ENCODE measurements at places on chromosomes 11 and 22.

DNA sequence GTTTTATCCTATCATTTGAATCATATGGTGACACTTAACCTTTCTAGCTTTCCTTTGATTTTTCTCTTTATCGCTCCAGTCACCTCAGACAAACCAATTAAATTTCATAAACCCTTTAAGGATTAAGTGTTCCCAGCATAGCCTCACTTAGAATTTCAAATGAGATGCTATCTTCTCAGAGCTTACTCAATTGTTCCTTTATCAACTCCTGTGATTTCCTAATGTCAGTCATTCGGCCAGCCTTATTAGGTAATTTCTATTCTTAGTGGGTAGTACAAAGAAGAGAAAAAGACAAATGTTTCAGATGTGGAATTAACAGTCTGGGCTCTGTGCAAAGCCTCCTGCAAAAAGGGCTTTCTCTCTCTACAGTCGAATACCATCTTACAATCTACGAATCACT, 77.1 kb upstream of the CCDC90B start:
- DNase-seq: no peak

DNA sequence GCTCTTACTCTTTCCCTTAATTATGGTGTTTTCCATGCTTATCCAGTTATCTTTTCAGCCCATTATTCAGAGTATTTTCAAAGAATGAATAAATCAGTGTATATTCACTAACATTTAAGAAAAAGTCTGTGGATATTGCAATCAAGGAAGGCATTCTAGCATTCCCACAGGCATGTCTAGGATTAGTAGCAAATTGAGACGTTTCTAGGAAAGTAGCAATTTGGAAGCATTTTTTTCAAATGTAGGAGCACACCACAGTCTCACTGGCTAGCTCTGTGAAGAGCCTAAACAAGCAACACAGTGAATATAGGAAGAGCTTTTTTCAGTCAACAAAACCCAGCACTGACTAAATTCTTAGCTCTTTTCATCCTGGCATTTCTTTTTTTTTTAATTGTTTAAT, 65.4 kb downstream of the CCDC34 start:
- no peak for DNase-seq

- DNase-seq: no peak
Observed at GRCh38 chr11:43542750-43543712, 137.5 kb upstream of the HSD17B12 start.

GRCh38 chr11:68460741-68461574, at the start of gene PPP6R3:
PPP6R3 (plus strand) TSS chr11:68460752; CDS start chr11:68537665, 76,913 bp downstream.
- no peak for DNase-seq

- DNase-seq: no peak
Observed at GRCh38 chr11:11141065-11141464, 212.0 kb downstream of the CSNK2A3 start.

DNA sequence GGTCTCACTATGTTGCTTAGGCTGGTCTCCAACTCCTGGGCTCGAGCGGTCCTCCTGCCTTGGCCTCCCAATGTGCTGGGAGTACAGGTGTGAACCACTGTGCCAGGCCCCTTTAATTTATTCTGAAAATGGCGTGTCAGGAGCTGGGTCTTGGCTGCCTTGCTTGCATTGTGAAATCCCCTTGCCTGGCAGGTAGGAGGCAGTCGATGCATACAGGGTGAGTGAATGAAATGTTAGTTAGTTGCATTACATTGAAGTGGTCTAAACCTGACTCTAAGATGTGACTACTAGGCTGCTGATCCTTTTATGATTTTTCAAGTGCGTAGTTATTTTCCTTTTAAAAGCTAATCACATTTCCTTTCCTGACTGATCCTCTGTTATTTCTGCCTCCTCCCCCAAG, 42.9 kb downstream of the PARVB start:
- no peak for DNase-seq

DNA sequence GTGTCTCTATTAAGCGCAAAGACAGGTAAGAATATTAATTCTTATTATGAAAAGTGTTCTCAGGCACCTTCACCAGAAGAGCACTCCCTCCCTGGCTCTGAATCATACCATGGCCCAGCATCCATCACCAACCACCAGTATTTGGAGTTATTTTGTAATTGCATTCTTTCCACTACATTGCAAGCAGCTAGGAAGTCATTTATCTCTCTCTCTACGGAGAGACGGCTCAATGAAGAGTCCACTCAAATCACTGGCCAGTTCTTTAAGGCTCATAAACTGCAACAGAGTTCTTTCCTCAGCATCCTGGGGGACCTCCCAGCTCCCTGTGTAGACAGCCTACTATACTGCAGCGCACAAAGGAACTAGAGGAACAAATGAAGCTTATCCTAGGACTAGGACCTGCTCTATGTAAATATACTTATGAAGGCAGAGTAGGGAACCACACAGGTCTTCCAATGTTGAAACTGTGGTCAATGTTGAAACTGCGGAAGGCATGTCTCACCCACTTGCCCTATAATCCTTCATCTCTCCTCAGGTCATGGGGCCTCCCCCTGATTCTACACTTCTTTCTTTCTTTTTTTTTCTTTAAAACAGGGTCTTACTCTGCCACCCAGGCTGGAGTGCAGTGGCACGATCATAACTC, 63.4 kb downstream of the AAMDC start:
- no peak for DNase-seq

GRCh38 chr11:122108192-122108799, 7.7 kb downstream of the BLID start:
- no peak for DNase-seq

DNA sequence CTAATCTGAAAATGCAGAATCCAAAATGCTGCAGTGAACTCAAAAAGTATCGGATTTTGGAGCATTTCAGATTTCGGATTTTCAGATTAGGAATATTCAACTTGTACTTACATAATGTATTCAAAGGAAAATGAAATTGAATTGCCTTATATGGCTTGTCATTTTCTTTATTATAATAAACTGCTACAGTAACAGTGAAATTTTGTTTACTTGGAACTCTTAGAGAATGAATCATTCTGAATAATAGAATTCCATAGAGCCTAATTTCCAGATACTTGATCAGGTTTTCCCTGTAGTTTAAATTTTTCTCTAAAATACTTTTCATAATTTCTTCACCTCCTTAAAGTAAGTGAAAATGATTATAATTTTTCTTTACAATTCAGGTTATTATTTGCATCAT, 17.3 kb downstream of the TTC17 start:
- DNase-seq: no peak

GRCh38 chr11:62917906-62918502, 3.2 kb downstream of the CHRM1 start:
- DNase-seq: no peak

GRCh38 chr11:55652560-55652959, 4.4 kb downstream of the OR4S2 start:
- DNase-seq: no peak

DNA sequence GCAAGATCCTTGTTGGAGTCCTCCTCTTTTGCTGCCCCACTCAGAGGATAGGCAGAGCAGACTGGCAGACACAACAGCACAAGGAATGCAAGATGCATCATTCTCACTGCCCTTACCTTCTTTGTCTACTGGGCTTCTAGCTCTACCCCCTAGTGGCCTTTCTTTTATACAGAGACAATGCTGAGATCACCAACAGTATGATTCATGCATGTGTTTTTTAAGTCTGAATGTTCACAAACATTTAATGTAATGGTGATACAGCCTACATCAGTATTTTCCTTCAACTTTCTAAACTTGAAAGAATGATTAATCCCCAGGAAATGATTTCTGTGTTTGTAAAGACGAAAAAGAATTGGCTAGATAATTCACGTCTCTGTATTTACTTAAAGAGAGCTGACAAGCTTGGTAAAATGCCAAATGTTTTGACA, at the start of gene MMP10:
Gene MMP10 (minus strand): TSS at position 138 of the 428 bp plus-strand sequence. CDS start 37 bp downstream, at position 101.
- DNase-seq: no peak
